ENCODE measurements at places on chromosomes 12 and 14.

DNA sequence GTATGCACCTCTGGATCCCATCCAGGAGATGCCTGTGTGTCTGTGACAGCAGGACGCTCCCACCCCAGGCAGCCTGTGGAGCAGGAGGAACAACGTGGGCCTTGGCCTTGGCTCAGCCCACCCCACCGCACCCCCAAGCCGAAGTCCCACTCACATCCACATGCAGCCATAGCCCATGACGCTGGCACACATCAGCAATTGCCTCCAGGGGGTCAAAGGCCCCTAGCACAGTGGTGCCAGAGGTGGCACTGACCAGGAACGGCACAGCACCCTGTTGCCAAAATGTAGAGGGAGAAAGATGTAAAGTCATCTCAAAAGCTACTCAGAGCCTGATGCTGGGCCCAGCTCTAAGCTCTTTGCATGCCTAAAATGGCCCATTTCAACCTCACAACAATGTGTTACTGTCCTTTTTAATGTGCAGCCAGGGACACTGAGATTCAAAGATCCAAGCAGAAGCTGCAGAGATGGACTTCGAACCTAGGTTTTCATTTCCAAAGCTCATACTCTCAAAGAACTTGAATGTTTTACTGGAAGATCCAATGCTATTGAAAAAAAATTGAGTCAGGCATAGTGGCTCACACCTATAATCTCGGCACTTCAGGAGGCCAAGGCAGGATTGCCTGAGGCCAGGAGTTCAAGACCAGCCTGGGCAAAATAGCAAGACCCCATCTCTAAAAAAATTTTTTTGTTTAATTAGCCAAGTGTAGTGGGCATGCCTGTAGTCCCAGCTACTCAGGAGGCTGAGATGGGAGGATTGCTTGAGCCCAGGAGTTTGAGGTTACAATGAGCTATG lies 19.2 kb upstream of the ZNF740 start:
- DNase-seq: no peak

GRCh38 chr12:64256166-64256800 lies 34.2 kb upstream of the KICS2 start:
- DNase-seq: no peak

- no peak for DNase-seq
These were observed 7.3 kb upstream of the TCHP start for GRCh38 chr12:109892748-109893147.

GRCh38 chr14:50906326-50907065 lies 34.6 kb downstream of the ABHD12B start:
- no peak for DNase-seq

GRCh38 chr12:6211421-6211869 lies 11.2 kb downstream of the CD9 start:
- no peak for DNase-seq

DNA sequence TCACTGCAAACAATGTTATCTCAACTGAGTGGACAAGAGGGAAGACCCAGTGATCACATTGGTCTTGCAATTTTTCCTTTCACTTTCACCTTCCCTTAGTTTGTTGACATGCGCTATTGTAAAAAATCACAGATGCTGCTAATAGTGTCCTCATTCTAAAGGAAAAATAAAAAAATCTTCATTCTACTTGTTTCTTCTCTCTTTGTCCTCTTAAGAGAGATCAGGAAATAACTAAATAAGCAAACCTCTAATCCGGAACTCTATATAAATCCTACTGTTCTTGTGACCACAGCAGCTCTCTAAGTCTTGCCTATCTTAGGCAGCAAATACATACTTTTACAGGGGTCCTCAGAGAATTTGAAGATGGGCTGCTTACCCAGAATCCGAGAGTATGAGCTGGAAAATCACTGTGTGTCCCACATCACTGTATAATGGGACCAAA lies 257.7 kb downstream of the NAV3 start:
- no peak for DNase-seq

GRCh38 chr12:81147292-81147919 lies 69.5 kb downstream of the ACSS3 start:
- DNase-seq: no peak

DNA sequence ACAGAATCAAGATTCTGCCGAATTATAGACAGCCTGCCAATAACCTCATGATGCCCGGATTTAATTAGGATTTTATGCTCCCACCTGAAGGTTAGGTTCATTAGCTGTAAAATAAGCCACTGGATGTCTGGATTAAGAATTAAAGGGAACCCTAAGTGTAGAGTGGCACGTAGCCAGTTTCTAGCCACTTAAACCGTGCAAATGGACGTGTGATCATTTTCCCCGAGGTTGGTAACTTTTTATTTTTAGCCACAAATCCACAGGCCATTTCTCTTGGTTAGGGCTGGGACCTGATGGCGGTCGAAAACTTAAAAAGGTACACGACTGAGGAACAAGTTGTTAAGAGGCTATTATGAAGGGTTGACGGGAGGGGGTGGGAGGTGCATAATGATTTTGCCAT lies 127.3 kb upstream of the TMPO start:
- DNase-seq: no peak

Data from stimulated activated CD8-positive, alpha-beta memory T cell treated with anti-CD3 and anti-CD28 coated beads, Interleukin-15, amount 100 ng/mL, for 4 hours (primary cell).